T follicular helper cell (primary cell): ENCODE measurements at places on chromosomes 2 and 18.

- no peak for DNase-seq
Measured at GRCh38 chr18:25262920-25263319, 89.0 kb downstream of the ZNF521 start.

GRCh38 chr2:210956101-210956500 lies 399.7 kb downstream of the CPS1 start:
- DNase-seq = no peak

DNA sequence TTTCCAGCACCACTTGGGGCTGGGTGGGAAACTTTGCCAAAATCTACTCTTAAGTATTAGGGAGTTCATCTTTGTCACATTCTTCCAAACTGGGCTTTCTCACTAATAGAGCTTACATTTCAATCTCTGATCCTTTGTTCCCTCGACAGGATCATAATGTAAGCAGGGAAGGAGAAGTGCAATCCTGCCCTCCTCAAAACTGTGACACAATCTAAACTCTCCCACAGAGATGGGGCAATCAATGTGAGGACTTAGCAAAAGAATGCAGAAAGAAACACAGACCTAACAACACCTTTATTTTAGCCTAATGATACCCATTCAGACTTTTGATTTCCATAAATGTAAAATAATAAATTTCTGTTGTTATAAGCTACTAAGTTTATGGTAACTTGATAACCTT lies 40.8 kb downstream of the DSEL start:
- DNase-seq = no peak

DNA sequence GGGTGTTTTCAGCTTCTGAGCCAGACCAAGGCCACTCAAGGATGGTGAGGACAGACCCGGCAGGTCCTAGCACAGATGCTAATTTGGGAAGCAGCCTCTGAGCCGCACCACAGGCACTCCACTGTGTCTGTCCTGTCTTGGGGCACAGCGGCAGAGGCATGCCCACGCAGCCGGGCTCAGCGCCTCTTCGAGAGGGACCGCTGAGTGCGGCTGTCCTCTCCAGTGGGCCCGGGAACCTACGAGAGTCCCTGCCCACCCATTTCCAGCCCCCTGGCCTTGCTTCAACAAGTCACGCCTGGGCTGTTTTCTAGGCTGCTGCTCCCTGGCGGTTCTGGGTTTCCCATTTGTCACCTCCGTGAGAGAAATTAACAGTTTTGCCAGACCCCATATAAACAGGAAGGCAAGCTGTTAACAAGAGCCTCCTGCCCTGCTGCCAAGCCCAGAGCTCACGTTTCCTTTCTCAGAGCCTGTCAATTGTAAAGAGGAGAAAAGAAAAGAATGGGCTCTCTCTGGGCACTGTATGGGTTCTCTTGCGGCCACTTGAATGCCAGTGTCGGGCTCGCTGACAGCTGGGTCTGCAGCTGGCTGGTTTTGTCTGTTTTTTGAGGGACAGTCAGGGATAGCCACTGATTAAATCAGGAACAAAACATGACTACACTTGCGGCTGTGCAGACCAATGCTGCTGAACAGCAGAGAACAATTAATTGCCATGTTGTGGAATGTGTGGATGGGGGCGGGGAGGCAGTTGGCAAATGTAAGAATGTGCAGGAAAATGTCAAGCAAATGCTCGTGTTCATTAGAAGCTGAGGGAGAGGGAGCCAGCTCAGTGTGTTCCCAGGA lies 30.6 kb downstream of the TMEM17 start:
- DNase-seq = no peak

GRCh38 chr2:152490686-152491455 lies 155.9 kb downstream of the FMNL2 start:
- DNase-seq = no peak

DNA sequence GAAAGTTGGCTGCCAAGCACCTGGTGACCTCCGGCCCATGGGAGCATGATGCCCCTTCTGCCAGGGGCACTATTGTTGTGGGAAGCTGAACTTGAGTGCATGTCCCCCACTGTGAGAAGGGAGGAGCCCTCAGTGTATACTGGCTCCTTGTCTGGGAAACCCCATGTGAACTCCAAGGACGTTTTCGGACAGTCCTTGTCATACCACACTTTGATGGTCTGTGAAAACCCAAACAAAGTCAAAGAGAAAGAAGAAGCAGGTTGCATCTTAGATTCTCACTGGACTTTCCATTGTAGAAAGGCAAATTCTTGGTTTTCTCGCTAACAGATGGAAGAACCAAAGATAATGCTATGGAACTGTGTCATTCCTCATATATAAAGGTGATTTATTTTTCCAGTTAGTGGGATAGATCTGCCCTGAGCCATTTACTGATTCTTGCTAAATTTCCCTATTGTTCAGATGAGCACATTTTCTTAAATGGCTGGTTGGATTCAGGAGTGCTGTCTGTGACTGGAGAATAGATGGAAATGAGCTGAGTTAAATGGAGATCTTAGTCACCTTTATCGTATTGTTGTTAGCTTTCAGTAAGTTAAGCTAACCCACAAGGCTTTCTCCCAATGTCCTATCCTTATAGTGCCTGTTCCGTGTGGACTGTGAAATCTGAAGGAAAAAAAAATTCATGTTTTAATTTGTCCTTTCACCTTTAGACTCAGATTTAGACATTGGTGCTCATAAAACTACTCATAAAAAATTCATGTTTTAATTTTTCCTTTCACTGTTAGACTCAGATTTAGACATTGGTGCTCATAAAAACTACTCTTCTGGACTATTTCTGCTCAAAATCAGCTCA lies 166.6 kb downstream of the ACTR3 start:
- DNase-seq = no peak

- DNase-seq = peak; percentile 85
Measured at GRCh38 chr2:95076705-95077529, 44.7 kb downstream of the MRPS5 start.
